Ovary (tissue), 10 donors: ENCODE measurements at places on chromosomes 1 and 21. TPM values are rescaled to one million over a fixed set of nuclear protein-coding genes. Genes with fewer than 3 reads are reported as not detected.

- H3K27ac ChIP-seq = no peak overlapping the region
- DNase-seq = no peak
- H3K36me3 ChIP-seq = no peaks in the 10 kb centered on the region
- no peaks in the 10 kb centered on the region for H3K4me1 ChIP-seq
Observed at GRCh38 chr1:243693800-243694199, 156.2 kb downstream of the AKT3 start.

The MFAP2 gene
- polyA plus RNA-seq = 70.8 TPM

The S100A9 gene
- 22.8 TPM for polyA plus RNA-seq

The RNU1-3 gene
- polyA plus RNA-seq = not detected

The BARHL2 gene
- polyA plus RNA-seq = not detected
